ENCODE measurements at places on chromosomes 12 and 14. TPM values are rescaled to one million over a fixed set of nuclear protein-coding genes. Genes with fewer than 3 reads are reported as not detected.

Gene SPIC
- total RNA-seq = not detected

Gene TOMM20L
- total RNA-seq = not detected

Gene PPFIBP1
- 33.2 TPM for total RNA-seq

Gene SYNDIG1L
- not detected for total RNA-seq

Gene LRTM2
- total RNA-seq = not detected

Gene MYF5
- total RNA-seq = 1.7 TPM

Gene SLCO1B1
- total RNA-seq = not detected

Gene RNASE7
- not detected for total RNA-seq

Gene MFAP5
- total RNA-seq = 78.2 TPM

Gene SLC35E3
- 1.9 TPM for total RNA-seq

Gene B4GALNT1
- 14.5 TPM for total RNA-seq

- peak; percentile 89 for DNase-seq
These were observed 1.4 kb upstream of the ZFP36L1 start for GRCh38 chr14:68794130-68794850.

DNA sequence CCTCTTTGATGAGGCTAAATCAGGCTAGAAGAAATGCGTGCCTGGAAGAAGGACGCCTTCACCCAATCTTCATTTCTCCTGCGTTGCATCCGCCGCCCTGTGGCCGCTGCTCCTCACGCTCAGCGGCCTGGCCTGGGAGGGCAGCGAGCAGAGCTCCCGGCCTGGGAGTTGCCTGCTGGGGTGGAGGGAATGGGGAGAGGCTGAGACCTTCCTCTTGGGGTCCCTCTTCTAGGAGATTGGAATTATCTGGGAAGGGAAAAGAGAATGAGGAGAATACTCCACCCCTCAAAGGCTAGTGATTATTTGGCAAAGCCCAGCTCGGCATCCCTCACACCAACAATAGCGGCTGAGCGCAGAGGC lies 2.4 kb upstream of the HOXC12 start:
- DNase-seq = no peak

GRCh38 chr14:100438678-100439592 lies 115.8 kb downstream of the SLC25A47 start:
- DNase-seq = no peak

DNA sequence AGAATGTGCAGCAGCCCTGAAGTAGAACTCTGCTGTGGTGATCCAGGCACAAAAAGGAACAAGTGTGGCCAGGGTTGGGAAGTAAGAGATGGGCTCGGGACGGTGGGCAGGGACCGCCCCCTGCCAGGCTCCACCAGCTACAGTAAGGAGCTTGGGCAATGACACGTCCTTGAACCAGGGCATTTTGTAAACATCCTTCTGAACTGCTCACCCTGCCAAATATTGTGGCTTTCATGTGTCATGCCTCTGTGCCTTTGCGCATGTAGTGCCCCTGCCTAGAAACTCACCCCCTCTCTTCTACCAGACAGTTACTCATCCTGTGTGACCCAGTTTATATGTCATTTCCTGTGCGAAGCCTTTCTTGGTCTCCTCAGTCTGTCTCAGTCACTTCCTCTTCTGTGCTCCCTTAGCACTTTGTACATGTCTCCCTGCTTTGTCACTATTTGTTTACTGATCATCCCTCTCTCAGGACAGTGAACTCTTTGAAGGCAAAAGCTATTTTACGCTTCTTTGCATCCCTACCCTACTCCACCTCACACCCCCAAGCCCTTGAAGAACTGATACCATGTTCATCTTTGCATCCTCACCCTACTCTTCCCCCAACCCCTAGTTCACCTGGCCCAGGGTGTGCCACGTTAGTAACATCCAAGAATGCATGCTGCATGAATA lies 108.9 kb upstream of the PLEKHG7 start:
- no peak for DNase-seq

DNA sequence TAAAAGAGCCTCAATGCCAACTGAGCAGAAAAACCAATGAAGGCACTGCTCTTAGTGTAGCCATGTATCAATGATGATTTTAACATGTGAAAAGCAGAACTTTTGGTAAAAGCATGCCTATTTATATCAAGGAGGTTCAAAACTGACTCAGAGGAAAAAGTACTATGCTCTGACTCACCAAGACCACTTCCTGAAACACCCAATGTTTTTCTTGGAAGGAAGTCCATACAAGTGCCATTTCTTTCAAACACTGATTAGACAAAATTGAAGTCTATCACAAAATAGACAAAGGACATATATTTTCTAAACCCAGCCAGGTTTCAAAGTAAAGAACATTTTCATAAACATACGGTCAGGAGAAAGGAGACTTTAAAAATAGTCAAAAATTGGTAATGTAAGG lies 88.6 kb downstream of the EPS8 start:
- no peak for DNase-seq

DNA sequence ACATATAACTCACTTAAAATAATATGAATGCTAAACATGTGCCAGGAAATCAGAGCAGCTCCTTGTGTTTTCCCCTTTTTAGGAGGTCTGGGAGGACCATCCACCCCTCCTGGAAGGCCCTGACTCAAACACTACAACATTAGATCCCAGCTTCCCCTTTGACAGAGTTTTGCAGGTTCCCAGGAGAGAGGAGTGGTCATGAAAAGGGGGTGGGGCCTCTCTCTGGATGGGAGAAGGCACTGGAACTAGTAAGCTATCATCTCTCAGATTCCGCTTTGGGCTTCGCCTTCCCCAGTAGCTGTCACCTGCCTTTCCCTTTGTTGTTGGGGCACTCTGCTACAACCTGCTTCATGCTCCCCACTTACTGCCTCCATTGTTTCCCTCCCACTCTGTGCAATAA lies 149.2 kb downstream of the ZFP36L1 start:
- DNase-seq = no peak

DNA sequence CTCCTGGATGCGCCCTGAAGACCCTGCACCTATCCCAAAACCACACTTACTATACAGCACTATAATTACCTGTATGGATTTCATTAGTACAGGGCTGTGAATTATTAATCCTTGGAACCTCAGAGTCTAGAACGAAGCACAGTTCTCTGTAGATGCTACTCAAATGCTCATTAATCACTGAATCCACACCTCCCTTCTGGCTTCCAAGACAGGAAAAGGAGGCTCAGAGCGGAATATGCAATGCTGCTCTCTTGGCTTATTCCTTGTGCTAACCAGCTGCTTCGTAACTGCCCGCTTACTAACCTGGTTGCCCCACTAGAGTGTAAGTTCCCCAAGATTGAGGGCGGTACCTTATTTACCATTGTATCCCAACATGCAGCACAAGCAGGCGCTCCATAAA lies 39.1 kb upstream of the NUDT4 start:
- no peak for DNase-seq

DNA sequence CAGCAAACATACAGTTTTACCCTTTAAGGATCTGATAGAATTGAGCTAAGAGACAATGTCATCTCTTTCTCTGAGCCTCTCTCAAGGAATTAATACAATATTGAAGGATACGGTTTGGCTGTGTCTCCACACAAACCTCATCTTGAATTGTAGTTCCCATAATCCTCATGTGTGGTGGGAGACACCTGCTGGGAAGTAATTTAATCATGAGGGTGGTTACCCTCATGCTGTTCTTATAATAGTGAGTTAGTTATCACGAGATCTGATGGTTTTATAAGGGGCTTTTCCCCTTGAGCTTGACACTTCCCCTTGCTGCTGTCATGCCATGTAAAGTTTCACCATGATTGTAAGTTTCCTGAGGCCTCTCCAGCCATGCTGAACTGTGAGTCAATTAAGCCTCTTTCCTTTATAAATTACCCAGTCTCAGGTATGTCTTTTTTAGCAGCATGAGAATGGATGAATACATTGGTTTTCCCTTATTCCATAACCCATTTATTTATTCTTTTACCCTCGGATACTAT lies 47.6 kb downstream of the TMEM30B start:
- no peak for DNase-seq

GRCh38 chr12:388012-388411 lies 1.1 kb downstream of the KDM5A start:
- DNase-seq = no peak

DNA sequence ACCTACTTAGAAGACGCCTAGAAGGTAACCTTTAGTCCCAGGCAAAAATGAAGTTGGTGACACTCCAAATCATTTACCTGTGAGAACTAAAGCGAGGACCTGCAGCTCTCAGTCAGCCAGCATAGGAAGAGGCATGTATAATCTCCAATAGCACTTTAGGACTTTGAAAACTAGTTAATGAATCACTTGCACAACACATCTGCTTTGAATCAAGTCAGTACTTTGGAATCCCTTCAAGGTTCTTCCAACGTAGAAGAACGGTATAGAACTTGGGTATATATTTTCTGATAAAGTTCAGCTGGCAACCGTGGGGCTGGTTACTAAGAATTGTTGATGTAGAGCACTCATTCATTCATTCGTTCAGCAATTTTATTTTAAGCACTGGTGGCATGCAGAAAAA lies 251.9 kb downstream of the TMEM132D start:
- DNase-seq = no peak

DNA sequence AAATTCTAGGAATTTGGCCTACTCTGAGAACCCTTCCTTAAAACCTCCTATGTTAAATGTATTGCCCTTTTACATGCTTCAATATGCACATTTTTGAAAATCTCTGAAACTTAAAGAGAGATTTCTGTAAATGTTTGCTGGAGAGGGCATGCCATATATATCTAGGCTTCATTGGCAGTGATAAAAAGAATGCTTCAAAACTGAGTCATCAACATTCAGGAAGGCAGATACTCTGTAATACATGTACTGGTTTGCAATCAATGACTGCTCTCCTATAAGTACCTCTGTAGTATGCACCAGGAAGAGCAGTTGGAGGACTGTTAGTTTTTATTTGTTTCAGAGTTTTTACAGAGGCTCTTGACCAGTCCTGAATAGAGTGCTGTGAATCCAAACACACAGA lies 739.9 kb downstream of the SLC16A7 start:
- no peak for DNase-seq

GRCh38 chr12:59833408-59833807 lies 237.6 kb downstream of the SLC16A7 start:
- no peak for DNase-seq

GRCh38 chr14:65318636-65319506 lies 93.7 kb upstream of the FUT8 start:
- DNase-seq = no peak

- DNase-seq = peak; percentile 15
These were observed 113.5 kb upstream of the VASH1 start for GRCh38 chr14:76647697-76648298.

DNA sequence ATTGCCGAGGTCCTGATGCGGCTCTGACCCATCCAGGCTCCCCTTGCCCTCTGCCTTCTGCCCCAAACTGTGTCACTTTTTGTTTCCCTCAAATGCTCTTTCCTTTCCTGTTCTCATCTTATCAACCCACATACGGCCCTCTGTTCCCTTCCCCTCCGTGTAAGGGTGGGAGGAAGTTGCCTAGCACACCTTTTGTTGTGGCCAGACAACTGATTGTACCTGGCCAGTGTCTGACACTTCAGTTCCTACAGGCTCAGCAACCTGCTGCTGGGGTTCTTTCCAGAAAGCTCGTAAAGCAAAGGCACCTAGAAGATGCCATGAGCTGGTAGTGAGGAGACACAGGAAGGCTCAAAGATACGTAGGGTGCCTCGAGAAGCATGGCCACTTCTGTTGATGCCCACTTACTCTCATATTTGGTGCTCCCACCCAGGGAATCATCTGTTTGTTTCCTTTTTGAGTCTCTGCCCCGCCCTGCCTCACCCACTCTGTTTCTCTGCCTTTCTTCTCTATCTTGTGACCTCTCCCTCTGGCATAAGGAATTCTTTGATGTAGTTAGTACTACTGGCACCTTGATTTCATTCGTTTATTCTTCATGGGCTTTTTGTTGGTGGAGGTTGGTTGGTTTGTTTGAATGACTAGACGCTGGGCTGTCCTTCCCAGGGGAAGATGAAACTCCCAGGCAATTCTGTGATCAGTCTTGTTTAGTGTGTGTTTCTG lies 152.4 kb upstream of the FKBP4 start:
- DNase-seq = no peak

GRCh38 chr12:4194668-4195067 lies 78.9 kb upstream of the CCND2 start:
- DNase-seq = no peak

- DNase-seq = no peak
These were observed 143.3 kb upstream of the AVPR1A start for GRCh38 chr12:63294327-63294632.

Data from gastrocnemius medialis (tissue), 4 donors.